ENCODE measurements at places on chromosomes 3 and 15.
A peak's percentile ranks its signal among the peaks of the same experiment; 100 is the strongest.

DNA sequence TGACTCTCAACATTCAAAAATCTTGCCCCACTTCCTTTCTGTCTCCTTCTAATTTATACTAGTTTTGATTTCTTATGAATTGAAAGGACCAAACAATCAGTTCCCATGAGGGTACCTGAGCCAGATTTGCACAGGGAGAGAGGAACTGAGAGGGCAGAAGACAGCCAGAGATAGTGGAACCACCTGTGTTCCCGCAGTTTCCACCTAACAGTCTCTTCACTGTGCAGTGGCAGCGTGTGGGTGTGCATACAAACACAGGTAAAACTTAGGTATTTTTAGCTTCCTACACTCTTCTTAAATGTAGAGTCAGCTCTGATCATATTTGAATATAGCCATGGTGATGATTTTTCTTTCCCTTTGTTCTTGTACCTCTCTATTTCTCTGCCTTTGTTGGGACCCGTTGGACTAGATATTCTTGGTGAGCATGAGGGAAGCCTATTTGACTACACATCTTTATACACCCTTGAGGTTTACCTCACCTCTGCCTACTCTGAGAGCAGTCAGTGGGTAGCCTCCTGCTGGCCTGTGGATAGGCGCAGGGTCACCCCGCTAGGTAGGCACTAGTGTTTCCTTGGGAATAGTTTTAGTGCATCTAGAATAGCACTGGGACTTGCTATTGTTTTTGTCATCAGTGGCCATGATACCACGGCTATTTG, 58.8 kb downstream of the MAP3K13 start:
- DNase-seq = no peak

GRCh38 chr3:178485756-178486155, 50.5 kb upstream of the KCNMB2 start:
- DNase-seq = no peak

- no peak for DNase-seq
Measured at GRCh38 chr3:35438101-35438500, 201.2 kb upstream of the ARPP21 start.

GRCh38 chr3:106792716-106793115, 584.5 kb upstream of the CCDC54 start:
- no peak for DNase-seq

GRCh38 chr3:193662757-193663322, 69.8 kb downstream of the OPA1 start:
- DNase-seq = no peak

DNA sequence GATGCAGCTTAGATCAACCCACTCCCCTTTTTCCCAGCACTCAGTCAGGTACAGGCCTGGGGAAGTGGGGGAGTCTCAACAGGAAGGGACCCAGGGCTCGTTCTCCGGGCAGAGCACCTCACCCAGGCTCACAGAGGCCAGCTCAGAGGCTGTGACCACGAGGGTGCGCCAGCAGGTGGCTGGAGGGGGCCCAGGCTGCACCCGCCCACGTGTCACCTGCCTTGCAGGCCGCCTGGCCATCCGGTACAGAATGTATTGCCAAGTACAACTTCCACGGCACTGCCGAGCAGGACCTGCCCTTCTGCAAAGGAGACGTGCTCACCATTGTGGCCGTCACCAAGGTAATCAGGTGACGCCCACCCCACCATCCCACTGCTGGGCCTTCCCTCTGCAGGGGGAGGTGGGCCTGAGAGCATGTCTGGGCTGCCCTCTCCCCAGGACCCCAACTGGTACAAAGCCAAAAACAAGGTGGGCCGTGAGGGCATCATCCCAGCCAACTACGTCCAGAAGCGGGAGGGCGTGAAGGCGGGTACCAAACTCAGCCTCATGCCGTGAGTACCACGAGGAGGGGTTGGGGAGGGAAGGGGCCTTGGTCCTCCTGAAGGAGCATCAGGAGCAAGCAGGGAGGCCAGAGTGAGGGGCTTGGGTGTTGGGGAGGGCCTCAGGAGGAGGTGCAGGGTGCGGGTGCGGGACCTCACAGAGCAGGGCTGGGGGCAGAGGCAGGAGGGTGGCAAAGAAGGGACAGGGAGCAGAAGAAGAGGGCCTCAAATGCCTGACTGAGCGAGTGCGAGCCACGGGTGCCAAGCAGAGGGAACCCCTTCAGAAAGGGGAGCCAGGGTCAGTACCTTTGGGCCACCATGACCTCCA, 14.0 kb upstream of the LMAN1L start:
- no peak for DNase-seq

- no peak for DNase-seq
Measured at GRCh38 chr15:66156310-66156975, 97.1 kb downstream of the MEGF11 start.

- DNase-seq = no peak
Measured at GRCh38 chr3:56557831-56558170, 826 bp downstream of the CCDC66 start.

DNA sequence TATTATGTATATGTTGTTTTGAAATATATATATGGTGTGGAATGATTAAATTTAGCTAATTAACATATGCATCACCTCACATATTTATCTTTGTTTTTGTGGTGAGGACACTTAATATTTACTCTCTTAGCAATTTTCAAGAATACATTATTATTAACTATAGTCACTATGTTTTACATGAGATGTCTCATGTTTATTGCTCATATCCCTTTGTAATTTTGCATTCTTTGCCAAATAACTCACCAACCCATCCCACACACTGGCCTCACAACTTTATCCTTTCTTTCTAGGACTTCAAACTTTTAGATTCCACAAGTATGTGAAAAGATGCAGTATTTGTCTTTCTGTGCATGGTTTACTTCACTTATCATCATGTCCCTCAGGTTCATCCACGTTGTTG, 950.2 kb upstream of the CADM2 start:
- DNase-seq = no peak

DNA sequence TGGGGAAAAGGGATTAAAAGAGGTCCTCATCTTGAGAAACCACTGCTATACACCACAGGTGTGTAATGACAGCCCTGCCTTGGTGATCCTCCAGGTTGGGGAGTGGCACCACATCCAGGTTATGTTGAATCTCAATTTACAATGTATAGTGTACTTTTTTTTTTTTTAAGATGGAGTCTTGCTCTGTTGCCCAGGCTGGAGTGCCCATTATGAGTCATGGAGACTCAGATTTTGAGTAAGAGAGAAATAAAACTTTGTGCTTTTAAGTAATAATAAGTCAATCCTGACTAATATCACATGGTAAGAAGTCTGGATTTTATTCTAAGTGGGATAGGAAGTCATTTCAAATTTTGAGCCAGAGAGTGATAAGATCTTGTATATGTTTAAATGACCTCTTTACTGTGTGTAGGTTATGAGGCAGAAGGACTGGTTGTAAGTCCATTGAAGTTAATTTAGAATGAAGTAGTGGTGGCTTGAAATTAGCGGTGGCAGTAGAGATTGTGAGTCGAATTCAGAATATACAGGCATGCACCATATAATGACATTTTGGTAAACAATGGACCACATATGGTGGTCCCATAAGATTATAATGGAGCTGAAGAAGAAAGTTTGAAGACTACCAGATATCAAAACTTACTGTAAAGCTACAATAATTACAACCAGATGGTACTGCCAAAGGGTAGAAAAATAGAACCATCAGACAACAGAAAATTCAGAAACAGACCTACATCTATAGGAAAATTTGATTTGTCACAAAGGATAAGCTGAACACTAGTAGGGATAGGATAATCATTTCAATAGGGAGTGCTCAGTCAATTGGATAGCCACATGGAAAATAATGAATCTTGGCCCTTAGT, 20.7 kb downstream of the POPDC2 start:
- no peak for DNase-seq

GRCh38 chr3:168991803-168992202, 671.7 kb downstream of the MECOM start:
- no peak for DNase-seq

DNA sequence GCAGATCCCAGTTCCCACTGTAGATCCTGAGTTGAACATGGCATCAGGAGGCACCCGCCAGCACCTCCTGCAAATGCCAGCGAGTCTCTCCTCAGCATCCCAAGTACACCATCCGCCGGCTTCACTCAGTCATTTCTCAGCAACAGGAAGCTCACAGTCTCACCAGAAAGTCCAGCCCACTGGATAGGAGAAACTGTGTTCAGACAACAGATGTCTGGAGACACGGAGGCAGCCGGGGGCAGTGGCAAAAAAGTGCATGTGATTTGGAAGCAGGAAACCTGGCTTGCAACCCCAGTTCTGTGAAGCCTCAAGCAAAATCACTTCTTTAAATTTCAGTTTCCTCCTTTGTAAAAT, 68.7 kb downstream of the SRGAP3 start:
- no peak for DNase-seq

- DNase-seq = no peak
Measured at GRCh38 chr15:65923264-65923663, 54.0 kb downstream of the RAB11A start.

GRCh38 chr15:31067890-31068603, 33.5 kb downstream of the TRPM1 start:
- no peak for DNase-seq

- DNase-seq = no peak
Measured at GRCh38 chr3:53075743-53076140, 29.9 kb upstream of the SFMBT1 start.

DNA sequence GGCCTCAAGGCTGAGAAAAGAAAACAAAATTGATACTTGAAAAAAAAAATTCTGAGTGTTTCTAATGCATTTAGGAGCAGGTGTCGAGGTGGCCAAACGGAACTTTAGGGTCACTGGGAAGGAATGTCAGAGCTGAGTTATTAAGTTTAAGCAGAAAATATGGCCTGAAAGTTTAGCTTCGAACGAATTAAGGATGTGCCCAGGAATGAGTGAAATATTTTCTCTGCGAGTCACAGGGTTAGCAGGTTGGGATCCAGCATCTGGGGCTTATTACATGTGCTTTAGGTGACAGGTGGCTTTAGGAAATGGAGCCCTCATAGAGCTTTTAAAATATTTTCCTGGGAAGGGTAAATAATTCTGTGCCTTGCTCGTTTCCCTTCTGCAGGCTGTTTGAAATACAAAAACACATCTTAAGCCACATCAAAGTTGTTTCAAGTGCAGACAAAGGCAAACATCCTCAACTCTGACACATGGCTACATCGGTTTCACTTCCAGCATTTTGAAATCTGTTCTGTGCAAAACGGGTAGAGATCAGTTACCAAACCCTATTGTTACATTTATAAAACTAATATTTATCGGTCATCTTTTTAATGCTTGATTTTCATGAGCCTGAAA, 143.1 kb upstream of the ARRDC4 start:
- DNase-seq = no peak

DNA sequence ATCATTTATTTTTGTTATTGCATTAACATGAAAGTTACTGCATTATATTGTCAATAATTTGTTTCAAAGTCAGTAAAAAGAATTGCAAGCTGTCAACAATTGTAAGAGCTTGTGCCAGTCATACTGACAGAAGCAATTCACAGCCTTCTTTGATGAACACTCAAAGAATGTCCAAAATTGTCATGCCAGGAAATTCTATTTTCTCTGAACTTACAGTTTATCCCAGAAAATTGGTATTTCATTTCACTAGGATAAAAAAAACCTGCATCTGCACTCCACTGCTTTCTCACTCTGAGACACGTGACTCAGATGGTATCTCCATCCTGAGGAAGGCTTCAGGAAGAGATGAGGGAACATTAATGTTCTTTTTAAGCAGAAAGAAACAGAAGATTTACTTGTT, 332.6 kb upstream of the CCDC54 start:
- no peak for DNase-seq

DNA sequence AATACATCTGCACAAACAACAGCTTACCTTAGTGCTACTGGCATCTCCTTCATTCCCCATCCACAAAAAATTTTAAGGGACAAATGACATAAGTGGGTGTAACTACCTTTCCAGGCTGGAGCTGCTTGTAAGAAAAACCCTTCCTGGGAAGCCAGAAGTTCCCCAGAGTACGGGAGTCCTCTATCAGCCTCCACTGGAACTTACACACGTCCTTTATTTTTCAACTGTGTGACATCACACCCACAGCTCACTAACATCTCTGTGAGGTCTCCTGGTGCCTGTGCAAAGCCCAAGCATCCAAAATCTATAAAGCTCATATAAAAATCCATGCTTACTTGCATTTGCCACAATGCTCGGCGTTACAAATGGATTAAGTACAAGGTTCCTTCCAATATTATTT, 27.6 kb downstream of the LRIG1 start:
- DNase-seq = no peak

DNA sequence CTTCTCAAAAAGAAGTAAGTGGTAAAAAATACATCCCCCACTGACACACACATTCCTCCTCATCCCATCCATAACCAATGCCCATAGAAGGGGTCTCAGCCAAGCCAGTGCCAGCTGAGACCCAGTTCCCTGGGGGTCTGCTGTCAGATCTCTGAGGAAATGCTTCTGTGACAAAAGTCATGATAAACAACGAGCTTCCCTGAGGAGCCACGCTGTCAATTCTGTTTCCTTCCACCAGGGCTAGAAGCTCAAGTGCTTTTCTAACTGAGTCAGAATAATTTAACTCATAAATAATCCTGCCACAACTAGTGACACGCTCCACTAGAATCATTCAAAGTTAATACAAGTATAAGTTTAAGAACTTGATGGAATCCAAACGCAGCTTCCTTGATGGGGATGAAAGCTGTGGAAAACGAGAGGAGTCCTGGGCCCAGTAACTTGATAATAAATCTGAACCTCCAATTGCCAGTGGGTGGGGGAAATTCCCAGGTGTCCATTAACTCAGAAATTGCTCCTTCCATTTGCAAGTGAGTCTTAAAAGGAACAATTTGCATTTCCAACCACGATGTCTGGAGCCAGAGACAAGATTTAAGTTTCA, 348.7 kb upstream of the LMCD1 start:
- DNase-seq = no peak

- no peak for DNase-seq
Measured at GRCh38 chr3:152026033-152026556, 152.7 kb downstream of the SUCNR1 start.

DNA sequence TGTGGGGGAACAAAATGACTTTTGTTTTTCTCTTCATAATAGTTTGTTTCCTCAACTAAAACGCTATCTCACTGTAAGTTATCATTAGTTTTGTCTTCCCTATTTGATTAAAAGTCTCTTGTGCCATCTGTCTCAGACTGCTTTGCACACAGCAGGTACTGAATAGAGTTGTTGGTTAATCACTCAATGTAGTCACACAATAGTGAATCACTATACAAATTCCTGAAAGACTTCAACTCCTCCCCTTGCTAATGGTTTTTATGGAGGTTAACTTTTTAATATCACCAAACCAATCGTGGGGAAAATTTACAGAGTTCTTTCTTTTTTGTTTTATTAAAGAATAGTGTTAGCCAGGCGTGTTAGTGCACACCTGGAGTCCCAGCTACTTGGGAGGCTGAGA, 2.6 kb upstream of the NGLY1 start:
- no peak for DNase-seq

- peak; percentile 26 for DNase-seq
Measured at GRCh38 chr3:109806929-109807328, 469.6 kb upstream of the DPPA4 start.

Measured in activated naive CD4-positive, alpha-beta T cell treated with anti-CD3 and anti-CD28 coated beads, Interleukin-2, amount 50 U/mL, for 16 hours (primary cell).